ENCODE measurements at places on chromosomes 13 and 19.

DNA sequence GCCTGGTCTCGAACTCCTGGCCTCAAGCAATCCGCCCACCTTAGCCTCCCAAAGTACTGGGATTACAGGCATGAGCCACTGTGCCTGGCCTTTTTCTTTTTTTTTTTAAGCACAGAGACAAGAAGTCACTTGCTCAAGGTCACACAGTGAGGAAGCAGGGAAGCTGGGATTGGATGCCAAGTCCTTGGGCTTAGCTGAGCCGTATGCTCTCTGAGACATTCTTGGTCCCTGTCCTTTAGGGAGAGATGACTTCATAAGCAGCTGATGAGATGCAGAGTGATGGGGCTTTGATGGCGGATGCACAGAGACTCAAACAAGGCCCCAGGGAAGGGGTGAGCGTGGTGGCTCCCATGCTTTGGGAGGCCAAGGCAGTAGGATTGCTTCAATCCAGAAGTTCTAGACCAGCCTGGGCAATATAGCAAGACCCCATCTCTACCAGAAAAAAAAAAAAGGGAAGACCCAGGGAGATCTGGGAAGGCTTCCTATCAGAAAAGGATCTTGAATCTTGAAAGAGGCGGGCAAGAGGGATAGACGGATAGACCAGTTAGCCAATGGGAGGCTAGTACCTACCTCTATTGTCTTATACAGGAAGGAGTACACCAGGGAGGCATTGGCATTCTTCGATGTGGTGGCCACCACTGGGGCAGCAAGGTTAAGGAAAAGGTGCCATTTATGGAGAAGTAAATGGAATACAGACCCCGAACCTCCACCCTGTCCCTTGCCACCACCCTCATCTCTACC is 3.9 kb downstream of the AP1M2 start:
- no peak for DNase-seq

- DNase-seq = no peak
Measured at GRCh38 chr13:51921790-51922740, 60.3 kb downstream of the CCDC70 start.

GRCh38 chr19:13031917-13032623 is 36.8 kb downstream of the NFIX start:
- no peak for DNase-seq

DNA sequence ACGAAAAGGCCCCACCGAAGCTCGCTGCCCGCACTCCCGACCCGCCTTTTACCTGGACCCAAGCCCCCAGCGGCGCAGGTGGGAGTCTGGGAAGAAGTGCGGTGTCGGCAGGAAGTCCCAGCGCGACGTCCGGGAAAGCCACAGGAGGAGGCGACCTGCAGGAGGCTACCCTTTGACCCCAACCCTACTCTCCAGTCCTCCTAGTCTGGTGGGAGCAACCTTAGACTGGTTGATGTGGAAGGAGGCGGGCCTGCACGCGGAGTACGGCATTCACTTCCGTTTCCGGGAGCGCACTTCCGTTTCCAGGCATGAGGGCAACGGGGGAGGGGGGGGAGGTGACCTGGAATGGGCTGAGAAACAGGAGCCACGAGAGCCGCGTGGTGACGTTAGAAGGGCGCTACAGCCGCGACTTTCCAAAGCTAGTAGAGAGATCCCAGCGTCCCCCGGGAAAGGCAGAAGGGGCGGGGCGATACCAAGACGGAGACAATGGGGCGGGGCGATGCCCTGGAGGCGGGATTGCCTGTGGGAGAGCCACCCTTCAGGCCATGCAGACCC is 28.5 kb downstream of the ZNF266 start:
- DNase-seq = no peak

GRCh38 chr13:113835461-113836270 is 28.2 kb downstream of the GAS6 start:
- no peak for DNase-seq
